Calu3 (cell line): ENCODE measurements at places on chromosomes 1 and 21. TPM values are rescaled to one million over a fixed set of nuclear protein-coding genes. Genes with fewer than 3 reads are reported as not detected.

- DNase-seq, result no peak
These were observed 3.9 kb upstream of the TUT4 start for GRCh38 chr1:52556641-52557360.

GRCh38 chr1:11475748-11476147 is 3.2 kb upstream of the DISP3 start:
- DNase-seq, result no peak

DNA sequence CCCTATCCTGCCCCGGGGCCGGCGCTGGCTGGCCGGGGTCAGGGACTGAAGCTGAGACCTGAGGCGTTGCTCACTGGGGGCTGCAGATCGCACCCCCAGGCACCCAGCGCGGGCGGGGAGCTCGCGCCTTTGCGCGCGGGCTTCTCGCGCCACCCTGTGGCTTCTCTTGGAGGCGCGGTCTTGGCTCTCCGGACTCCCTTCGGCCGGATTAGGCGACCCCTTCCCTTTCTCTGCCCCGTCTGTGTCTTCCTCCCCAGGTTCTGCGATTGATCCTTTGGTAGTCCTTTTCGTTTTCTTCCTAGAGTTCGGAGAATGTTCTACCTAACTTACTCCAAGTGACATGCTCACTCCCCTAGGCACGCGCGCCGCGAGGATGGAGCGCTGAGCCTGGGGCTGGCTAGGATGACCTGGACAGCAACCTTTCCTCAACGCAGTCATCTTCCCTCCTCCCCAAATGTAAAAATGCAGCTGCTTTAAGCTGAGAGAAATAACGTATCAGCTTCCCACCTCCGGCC is 495 bp upstream of the NTRK1 start:
- DNase-seq, result peak; percentile 63

GRCh38 chr1:80533093-80533492 is 1267.6 kb upstream of the ADGRL2 start:
- DNase-seq, result no peak

- no peak for DNase-seq
These were observed 1320.1 kb upstream of the PRMT6 start for GRCh38 chr1:105736349-105736748.

- no peak for DNase-seq
These were observed 29.4 kb downstream of the RWDD3 start for GRCh38 chr1:95263450-95263849.

DNA sequence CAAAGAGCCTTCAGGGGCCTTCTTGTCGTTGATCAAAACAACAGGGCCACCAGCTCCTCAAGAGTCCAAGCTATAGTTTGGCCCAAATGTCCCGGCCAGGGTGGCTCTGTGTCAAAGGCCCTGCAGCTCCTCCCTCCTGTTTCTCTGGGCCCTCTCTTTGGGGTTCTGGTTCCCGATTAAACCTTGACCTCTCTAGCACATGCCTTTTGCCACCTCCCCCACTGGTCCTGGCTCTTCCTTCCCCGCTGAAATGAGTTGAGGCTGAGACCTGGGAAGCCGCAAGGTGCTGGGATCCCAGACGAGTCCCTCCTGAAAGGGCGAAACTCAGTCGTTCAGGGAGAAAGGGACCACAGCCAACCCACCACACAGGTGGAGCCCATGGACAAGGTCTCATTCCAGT is 56.9 kb downstream of the CASZ1 start:
- DNase-seq, result no peak

The OR6K3 gene
- not detected in 2 replicates for total RNA-seq

The OVAAL gene
- not detected in 2 replicates for total RNA-seq

The TNFRSF4 gene
- not detected in 2 replicates for total RNA-seq

The ZNF697 gene
- total RNA-seq, result 3.9 and 4.8 TPM in 2 replicates

The NLRP3 gene
- 0.26 and 0.32 TPM in 2 replicates for total RNA-seq
